ENCODE measurements at places on chromosomes 2 and 18. TPM values are rescaled to one million over a fixed set of nuclear protein-coding genes. Genes with fewer than 3 reads are reported as not detected.

DNA sequence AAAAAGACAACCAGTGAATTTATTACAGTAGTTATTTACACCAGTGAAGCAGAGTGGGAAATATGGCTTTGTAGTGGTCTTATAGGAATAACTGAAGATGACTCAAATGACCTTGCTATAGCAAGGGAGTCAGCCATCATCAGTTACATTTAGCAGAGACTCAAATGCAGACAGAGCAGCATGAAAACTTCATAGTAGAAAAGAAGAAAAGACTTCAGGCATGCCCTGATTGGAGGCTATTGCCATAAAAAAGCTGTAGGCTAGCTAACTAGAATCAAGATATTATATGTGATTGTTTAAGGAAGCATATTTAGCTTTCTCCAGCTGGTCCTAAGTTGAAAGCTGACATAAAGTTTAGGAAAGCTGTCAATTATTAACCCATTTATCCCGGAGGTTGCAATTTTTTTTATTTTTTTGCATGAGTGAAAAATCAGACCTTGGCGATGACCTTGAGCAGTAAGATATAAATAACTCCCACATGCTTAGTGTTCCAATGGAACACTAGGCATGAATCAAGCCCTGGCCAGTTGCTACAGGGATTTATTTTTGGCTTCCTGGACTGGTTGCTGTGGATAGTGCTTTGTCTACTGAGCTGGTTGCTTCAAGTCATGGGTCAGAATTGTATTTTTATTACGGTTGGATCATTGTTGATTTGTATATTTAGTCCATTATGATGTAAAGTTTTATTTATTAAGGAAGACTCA is 675.6 kb upstream of the VRK2 start:
- H3K36me3 ChIP-seq, result no peaks in the 10 kb centered on the region
- H3K4me3 ChIP-seq, result no peak overlapping the region
- H3K4me1 ChIP-seq, result no peaks in the 10 kb centered on the region
- DNase-seq, result no peak
- no peaks in the 10 kb centered on the region for H3K27me3 ChIP-seq

DNA sequence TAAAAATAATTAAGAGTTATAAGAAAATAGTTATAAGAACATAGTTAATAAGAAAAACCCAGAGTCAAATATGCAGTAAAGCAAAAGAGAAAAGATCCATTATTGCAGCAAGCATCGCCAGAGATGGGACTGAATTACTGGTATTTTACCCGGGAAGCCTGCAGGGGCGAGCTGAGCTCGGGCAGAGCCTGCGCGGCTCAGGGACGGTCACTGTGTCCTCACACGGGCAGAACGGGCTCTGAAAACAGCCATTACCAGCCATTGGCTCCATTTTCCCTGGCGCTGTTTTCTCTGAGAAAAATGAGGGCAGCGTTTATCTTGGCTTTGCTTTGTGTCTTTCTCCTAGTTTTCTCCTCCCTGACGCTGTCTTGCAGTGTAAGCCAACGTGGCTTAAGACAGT is 95.3 kb upstream of the ALKAL2 start:
- no peaks in the 10 kb centered on the region for H3K36me3 ChIP-seq
- H3K27ac ChIP-seq, result no peak overlapping the region
- DNase-seq, result peak; percentile 24

DNA sequence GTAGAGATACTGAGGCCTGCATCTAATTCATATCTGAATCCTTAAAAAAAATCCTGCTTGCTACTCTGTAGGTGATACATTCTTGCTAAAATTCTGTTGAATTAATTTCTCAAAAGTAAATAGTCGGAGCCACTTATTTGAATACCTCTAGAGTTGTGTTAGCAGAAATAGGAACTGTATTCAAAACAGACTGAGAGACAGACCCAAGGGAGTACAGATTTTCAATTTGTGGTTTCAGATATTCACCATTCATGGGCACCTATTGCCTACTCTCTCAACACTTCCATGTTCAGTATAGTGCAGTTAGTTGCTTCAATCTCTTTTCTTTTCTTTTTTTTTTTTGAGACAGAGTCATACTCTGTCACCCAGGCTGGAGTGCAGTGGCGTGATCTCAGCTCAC is 46.6 kb upstream of the CTLA4 start:
- H3K27ac ChIP-seq, result no peak overlapping the region
- H3K36me3 ChIP-seq, result no peaks in the 10 kb centered on the region

DNA sequence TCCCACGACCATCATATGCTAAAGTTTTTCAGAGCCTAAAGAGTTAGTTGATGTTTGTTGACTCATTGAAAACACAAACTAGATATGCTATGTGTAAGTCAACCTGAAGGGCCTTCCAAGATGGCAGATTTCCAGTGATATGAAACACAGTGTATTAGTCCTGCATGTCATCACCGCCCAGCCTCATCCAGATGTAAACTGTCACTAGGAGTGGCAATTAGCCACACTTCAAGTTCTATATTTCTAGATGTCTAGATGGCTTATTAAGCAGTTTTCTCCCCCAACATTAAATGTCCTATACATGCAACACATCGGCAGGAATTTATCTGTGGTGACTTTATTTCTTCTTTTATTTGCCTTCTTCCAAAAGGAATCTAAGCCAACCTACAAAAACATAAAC is 444.1 kb upstream of the SMIM21 start:
- no peak overlapping the region for H3K27ac ChIP-seq
- H3K27me3 ChIP-seq, result no peaks in the 10 kb centered on the region
- H3K4me1 ChIP-seq, result no peaks in the 10 kb centered on the region

GRCh38 chr18:6001867-6002266 is 106.5 kb upstream of the TMEM200C start:
- peaks cover 5% of the 10 kb centered on the region for H3K4me1 ChIP-seq
- H3K27ac ChIP-seq, result no peak overlapping the region
- peaks cover 2% of the 10 kb centered on the region for H3K27me3 ChIP-seq
- DNase-seq, result no peak
- no peaks in the 10 kb centered on the region for H3K36me3 ChIP-seq
- H3K4me3 ChIP-seq, result no peak overlapping the region

DNA sequence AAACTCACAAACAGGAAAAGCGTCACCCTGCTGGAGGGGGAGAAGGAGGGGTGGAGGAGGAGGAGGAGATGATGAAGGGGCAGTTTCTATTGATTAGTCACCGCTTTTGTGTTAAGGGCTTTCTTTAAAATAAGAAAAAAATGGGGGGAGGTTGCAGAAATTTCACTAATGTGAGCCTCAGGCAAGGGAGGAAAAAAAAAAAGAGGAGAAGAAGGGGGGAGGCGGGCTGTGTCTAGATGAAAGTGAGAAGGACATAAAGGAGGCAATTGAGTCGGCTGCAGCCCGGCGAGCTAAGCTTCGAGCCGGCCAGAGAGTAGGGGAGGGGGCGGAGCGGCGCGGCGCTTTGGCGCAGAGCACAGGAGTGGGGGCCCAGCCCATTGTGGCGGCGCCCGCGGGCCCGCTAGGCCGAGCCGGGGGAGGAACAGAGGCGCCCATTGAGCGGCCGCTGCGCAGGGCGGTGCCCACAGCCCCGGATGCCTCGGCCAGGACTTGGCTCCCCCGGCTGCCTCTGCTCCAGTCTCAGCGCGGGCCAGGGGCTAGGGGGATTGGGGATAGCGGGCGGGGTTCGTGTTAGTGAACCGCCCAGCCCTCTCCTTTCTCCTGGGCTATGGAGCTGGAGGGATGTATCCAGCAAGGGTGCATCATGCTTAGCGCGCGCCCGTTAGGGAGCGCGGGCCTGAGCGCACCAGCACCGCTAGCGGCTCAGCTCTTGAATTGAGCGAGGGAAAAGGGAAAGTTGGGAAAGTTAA is 7.9 kb downstream of the PAX3 start:
- H3K27me3 ChIP-seq, result peaks cover 18% of the 10 kb centered on the region
- H3K4me1 ChIP-seq, result peaks cover 48% of the 10 kb centered on the region
- peak overlapping the region; percentile 12 for H3K4me3 ChIP-seq
- DNase-seq, result no peak

DNA sequence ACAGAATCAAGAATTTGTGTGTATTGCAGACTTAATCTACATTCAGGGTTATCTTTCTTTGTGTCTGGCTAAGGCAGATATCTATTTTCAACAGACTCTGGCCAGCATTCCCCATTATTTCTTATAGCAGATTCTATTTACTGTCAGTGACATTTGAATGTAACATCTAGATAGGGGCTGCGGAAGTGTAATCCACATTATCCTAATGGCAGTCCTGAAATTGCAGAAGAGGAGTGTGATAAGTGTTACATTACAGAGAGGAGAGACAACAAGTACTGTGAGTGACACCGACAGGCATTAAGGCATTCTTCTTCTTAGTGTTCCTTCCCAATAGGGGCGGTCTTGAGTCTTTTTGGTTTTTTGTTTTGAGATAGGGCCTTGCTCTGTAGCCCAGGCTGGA is 598.2 kb upstream of the NXPH2 start:
- no peaks in the 10 kb centered on the region for H3K27me3 ChIP-seq
- no peak overlapping the region for H3K4me3 ChIP-seq
- no peaks in the 10 kb centered on the region for H3K4me1 ChIP-seq
- DNase-seq, result no peak
- H3K27ac ChIP-seq, result no peak overlapping the region
- H3K36me3 ChIP-seq, result no peaks in the 10 kb centered on the region

DNA sequence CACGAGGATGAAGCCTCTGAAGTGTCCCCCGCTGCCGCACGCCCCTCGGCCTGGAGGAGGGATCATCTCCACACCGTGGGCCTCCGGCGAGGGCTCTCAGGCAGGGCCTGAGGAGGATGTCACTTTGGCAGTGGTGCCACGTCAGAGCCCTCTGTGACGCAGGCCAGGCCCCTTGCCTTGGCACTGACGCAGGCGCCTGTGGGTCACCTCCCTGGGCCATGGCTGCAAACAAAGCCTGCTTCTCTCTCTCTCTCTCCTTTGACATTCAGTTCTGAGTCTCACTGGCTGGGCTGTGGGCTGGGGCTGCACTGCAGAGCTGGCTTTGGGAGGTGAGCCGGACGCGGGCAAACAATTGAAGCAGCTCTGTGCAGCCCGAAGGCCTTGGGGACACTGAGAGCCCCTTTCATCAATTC is 273.7 kb downstream of the TWIST2 start:
- H3K27me3 ChIP-seq, result peaks cover 11% of the 10 kb centered on the region
- H3K36me3 ChIP-seq, result peaks cover 19% of the 10 kb centered on the region
- H3K27ac ChIP-seq, result no peak overlapping the region
- peaks cover 4% of the 10 kb centered on the region for H3K4me1 ChIP-seq
- no peak overlapping the region for H3K4me3 ChIP-seq

GRCh38 chr2:198961547-198961946 is 496.2 kb downstream of the SATB2 start:
- DNase-seq, result no peak
- H3K4me1 ChIP-seq, result no peaks in the 10 kb centered on the region
- H3K4me3 ChIP-seq, result no peak overlapping the region
- H3K36me3 ChIP-seq, result no peaks in the 10 kb centered on the region
- H3K27ac ChIP-seq, result no peak overlapping the region

GRCh38 chr2:32863803-32864202 is 83.0 kb upstream of the LTBP1 start:
- no peak overlapping the region for H3K4me3 ChIP-seq
- no peaks in the 10 kb centered on the region for H3K27me3 ChIP-seq
- no peaks in the 10 kb centered on the region for H3K4me1 ChIP-seq
- H3K27ac ChIP-seq, result no peak overlapping the region
- H3K36me3 ChIP-seq, result no peaks in the 10 kb centered on the region

GRCh38 chr2:172288603-172289002 is 138.8 kb upstream of the ITGA6 start:
- peaks cover 28% of the 10 kb centered on the region for H3K4me1 ChIP-seq
- no peak overlapping the region for H3K4me3 ChIP-seq
- no peak for DNase-seq
- no peak overlapping the region for H3K27ac ChIP-seq
- H3K27me3 ChIP-seq, result peaks cover 6% of the 10 kb centered on the region

DNA sequence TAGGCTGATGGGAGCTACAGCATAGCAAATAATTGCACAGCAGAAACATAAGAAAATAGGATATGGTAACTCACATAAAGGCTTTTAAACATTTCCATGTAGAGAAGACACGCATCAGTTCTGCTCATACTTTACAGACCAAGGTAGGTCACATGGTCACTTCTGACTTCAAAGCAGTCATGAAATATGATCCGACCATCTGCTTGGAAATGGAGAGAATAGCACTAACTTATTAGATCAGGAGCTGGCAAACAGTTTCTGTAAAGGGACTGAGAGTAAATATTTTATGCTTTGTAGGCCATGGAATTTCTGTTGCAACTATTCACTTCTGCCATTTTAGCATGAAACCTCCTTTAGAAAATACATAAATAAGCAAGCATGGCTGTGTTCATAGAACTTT is 936.6 kb upstream of the FANCL start:
- no peak for DNase-seq
- no peak overlapping the region for H3K4me3 ChIP-seq
- H3K36me3 ChIP-seq, result no peaks in the 10 kb centered on the region
- peaks cover 4% of the 10 kb centered on the region for H3K27me3 ChIP-seq
- H3K4me1 ChIP-seq, result no peaks in the 10 kb centered on the region

GRCh38 chr2:46803547-46803878 is 112.1 kb downstream of the MCFD2 start:
- no peak overlapping the region for H3K4me3 ChIP-seq
- no peaks in the 10 kb centered on the region for H3K36me3 ChIP-seq
- H3K4me1 ChIP-seq, result no peaks in the 10 kb centered on the region
- no peak overlapping the region for H3K27ac ChIP-seq

DNA sequence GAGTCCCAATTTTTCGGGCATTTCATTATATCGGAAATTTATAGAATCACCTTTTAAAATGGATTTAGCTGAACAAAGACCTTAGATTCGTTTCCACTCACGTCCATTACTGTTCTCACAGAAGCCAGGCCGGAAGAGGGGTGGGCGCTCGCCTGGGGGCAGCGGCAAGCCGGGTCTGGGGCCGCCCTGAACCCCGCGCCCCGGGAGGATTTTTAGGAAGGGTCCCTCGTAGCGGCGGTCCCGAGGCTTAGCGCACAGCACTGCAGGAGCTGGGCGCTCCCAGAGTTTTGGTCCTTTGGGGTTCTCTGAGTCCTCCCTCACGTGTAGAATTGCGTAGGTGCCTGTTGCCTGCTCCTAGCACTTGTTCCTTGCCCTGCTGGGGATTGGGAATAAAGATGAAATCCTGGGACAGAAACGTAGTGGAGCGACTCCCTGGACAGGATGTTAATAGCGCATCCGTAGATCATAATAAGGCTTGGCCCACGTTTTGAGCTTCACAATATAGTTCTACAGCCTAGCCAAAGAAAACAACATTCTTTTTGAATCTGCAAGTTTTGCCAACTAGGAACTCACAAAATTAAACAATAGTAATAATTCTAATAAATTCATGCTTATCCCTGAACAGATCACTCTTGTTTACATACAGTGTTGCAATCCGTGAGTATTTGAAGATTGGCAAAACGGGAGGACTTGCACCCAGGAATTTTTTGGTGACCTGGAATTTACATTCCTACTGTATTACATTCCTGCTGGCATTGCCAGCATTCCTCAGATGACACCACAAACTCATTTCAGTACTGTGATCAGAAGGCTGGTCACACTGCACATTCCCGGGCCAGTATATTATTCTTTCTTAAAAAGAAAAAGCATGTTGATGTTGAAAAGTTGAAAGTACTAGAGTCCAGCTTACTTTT is 875 bp downstream of the C18orf63 start:
- peaks cover 4% of the 10 kb centered on the region for H3K4me1 ChIP-seq
- H3K36me3 ChIP-seq, result no peaks in the 10 kb centered on the region
- H3K27ac ChIP-seq, result no peak overlapping the region
- H3K4me3 ChIP-seq, result no peak overlapping the region

DSG4 gene
- not detected for total RNA-seq

CDK15 gene
- total RNA-seq, result not detected

SCG2 gene
- 0.23 TPM for total RNA-seq

SNORC gene
- total RNA-seq, result 5.6 TPM

IL1F10 gene
- not detected for total RNA-seq

All from endothelial cell (in vitro differentiated cells).